CD4-positive, alpha-beta T cell treated with Interleukin-1 beta for 1 hour (primary cell): ENCODE measurements at places on chromosomes 11 and 22.

DNA sequence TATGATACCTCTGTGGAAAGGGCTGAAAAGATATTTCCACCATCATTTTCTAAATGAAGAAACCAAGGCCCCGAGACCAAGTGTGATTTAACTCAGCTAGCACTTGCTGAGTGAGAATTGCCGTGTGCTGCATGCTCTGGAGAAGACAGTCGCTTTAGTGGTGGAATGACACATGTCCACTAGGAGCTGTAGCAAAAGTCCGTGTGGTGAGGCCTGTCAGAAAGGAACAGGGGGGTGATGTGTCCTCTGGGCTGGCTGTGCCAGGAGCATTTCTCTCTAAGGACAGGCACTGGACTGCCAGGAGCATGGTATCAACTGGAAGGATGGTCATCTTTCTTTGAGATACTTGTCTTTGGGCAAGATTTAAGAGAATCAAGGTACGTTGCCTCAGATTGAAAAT, 72.8 kb downstream of the ATXN10 start:
- DNase-seq = no peak

- no peak for DNase-seq
Measured at GRCh38 chr11:87662287-87662686, 513.0 kb downstream of the RAB38 start.

DNA sequence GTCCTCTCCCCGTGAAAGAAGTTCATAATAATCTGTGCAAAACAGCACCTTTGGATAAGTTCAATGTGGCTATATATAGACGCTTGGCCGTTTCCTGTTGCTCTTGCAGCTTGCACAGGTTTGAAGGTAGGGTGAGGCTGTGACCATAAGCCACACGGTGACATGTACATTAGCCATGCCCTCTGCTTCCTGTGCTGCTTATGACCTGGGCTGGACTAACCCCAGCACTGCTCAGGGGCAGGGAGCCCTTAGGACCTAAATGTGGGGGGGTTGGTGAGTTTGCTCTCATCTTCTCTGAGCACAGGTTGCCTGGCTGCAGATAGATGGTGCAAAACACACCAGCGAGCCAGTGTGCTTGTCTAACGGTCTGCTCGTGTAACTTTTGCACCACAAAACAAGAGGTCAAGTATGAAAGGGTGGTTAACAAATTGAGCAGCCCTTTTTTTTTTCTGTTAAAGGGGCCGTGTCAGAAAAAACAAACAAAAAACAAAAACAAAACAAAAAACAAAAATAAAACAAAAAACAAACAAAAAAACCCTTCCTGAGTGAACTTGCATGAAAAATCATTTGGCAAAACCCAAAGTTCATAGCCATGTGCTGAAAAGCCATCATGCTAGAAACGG, 37.3 kb downstream of the FLI1 start:
- no peak for DNase-seq

DNA sequence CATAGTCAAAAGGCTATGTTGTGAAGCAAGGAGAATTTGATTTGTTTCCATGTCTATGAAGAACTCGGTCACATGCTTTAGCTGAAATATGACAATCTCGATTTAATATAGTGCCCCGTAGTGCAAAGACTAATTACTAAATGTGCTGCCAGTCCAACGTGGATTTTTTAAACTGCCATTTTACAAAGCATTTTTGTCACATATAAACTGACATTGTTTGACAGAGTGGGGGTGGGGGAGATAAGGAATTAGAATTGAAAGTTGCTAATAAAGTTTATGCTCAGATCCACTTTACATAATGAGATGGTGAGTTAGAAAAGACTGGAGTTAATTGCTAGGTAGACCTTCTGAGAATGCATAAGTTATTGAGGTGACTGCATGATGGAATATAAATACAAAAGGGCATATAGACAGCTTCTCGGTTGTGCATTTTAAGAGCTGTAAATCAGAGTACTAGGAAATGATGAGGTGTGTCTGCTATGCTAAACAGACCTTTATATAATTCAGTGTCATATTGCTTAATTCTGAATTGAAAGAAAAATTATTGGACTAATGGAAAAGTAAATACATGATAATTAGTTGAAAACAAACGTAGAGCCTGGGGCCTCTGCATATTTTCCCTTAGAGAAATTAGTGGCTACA, 158.9 kb upstream of the MTNR1B start:
- no peak for DNase-seq

GRCh38 chr11:33016654-33017053, 976 bp downstream of the DEPDC7 start:
- DNase-seq = no peak

DNA sequence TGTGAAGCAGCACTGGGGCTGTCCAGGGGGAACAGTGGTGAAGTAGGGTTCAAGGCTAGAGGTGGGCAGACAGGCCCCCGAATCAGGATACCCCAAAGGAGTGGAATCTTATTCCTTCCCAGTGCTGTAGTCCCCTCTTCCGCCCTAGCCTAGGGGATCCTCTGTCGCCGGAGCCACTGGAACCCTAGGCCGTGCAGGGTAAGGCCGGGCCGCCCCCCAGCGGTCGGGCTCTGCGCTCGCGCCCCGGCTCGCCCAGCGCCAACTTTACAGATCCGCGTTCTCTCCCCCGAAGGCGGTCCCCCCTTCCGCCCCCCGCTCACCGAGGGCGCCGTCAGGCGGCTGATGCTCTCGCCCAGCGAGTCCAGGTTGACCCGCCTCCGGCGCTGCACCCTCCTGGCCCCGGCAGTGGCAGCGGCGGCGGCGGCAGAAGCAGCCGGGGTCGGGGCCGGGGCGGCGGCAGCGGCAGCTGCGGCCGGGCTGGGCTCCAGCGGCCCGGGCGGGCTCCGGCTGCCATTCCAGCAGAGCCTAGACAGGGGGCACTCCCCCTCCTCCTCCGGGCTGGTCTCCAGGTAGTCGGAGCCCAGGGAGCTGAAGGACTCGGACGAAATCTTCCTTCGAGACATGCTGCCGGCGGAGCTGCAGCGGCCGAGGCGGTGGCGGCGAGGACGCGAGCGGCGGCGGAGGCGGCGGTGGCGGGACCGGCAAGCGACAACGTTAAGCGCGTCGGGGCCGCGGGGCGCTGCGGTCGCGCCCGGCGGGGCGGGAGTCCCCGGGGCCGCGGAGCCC, 650 bp downstream of the GUCY1A2 start:
- no peak for DNase-seq

DNA sequence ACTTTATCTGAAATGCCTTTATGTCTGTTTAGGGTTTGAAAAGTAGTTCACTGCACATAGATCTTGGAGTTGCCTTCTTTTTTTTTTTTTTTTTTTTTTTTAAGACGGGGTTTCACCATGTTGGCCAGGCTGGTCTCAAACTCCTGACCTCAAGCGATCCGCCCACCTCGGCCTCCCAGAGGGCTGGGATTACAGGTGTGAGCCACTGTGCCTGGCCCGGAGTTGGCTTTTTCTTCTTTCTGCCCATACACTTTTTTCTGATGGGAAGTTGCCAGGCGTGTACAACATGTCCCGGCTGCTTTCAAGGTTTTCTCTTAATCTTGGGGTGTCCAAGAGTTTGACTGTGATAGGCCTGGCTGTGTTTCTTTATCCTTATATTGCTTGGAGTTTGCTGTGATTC, 12.9 kb upstream of the GNB1L start:
- no peak for DNase-seq

GRCh38 chr22:45912910-45913309, 64.1 kb downstream of the WNT7B start:
- DNase-seq = no peak

DNA sequence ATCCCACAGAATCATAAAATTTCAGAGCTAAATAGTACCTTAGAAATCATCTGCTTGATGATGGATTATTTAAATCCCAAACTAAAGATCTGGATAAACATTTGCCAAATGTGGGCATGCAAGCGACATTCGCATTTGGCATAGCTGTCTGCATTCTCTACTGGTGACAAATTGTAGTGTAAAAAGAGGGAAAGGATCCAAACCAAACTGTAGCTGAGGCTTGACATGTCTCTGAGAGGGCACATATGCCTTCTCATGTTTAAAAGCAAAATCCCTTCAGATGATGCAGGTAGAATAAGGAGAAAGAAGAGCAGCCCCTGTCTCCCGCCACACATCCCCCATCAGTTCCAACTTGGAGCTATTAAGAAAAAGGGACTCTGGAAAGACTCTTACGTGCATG, 257.5 kb upstream of the MTNR1B start:
- DNase-seq = no peak

- DNase-seq = no peak
Measured at GRCh38 chr11:11425806-11426205, 72.8 kb upstream of the CSNK2A3 start.

DNA sequence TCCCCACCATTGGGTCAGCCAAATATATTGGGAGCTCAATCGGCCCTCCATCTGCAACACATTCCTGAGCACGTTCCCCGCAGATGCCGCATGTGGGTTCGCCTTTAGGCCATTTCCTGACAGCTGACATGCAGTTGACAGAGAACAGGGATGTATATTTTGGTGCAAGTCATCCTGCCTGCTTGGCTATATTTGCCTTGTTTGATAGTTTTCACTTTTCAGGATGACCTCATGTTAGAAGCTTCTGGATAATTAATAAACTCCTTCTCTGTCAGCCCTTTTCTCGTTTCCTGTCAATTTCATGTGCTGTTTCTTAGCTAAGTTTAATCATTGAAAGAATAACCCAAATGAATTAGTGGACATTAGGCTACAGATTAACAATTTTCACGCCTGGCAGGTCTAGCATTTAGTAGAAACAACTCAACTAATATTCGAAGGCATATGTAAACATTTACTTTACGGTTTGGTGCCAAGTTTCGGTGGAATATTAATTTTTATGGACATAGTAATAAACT, 105.8 kb upstream of the SLC5A12 start:
- no peak for DNase-seq

- DNase-seq = no peak
Measured at GRCh38 chr11:60838132-60838531, 3.8 kb upstream of the CCDC86 start.

DNA sequence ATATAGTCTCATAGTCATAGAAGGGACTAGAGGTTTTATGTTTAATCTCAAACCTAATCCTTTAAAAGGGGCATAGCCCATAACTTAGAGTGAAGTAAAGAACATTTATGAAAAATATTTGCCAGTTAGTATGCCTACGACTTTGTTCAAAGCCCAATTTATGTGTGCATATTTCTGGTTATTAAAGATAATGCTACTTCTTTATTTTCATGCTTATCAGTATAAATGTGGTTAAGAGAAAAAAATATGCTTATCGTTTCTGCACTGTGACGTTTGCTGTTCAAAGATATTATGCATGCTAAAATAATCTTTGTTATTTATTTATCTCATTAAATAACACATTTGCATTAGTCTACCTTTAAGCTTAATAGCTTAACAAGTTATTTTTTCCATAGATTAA, 343.9 kb downstream of the DYNC2H1 start:
- no peak for DNase-seq

DNA sequence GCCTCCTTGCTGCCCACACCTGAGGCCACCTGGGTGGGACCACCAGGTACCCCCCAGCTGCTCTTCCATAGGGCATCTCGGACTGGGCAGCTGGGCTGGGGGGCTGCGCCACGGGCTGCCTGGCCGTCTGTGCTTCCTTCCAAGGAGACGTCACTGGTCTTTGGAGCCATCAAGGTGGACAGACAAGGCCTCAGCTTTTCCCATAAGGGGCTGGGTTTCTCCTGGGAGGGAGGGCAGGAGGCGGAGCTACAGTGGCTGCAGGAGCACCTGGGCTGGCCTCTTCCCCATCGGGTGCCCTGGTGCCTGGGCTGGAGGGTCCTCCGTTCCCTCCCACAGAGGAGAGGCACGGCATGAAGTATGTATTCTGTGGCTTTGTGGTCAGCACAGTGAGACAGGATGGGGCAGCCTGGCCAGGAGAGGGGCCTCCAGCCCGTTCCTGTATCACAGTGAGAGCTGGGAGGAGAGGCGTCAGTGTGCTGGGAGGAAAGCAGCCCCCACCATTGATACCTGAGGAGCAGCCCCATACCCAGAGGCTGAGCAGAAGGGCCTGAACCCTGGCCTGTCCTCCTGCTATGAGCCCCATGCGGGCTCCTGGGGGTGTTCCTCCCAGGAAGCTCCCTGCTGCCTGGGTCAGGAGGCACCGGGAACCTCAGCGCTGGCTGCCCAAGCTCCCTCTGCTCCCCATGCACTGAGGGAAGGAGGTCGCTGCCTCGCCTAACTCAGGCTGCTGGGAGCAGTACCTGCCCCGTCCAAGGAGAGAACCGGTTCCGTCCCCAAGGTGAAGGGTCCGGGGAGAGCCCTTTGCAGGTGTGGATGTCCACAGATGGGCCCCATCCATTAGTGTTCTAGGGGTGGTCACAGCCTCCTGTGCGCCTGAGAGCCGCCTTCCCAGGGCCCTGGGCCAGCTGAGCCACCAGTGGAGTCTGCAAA, 1075.0 kb downstream of the BRD1 start:
- no peak for DNase-seq

DNA sequence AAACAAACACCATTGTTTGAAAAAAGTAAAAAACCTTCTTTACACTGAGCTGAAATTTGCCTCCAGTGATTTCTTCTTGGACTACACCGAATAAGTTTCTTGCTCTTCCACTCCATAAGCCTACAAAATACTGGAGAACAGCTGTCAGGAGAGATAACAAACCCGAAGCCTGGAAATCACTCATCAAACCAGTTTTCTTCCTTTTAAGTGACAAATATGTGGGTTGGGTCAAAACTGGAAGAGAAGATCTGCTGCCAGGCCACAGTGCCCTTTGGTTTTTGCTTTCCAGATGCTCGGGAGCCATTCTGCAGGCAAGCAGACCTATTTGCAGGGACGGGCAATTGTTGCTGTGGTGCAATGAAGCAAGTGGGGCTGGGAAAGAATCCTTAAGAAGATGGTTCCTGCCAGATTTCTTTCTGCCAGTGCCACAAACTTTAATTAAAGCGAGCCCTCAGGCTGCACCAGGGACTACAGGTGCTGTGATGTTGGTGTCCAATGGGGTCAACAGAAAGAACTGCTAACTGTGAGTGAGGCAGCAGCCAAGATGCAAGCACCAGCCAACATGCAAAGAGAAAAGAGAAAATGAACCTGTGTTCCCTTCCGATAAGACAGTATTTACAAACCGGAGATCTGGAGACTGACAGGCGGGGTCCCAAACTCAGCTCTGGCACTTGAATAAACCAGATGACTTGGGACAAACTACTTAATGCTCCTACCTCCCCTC, 44.8 kb upstream of the SMCO4 start:
- DNase-seq = no peak

DNA sequence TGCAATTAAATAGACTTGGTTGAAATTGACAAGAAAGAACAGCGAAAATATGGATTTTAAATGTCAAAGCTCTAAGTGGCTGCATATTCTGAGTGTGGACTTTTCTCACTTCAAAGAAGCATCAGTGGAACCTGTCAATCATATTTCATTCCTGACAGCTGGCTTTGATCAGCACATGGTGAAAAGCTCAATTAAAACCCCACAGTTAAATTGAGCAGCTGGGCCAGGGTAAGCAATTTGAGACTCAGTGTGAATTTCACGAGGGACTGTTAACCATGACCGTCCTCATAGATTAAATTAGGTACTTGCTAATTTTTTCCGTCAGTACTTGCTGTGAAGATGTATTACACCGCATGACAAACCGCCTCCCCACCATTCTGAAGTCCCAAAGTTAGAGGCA, 11.0 kb upstream of the OR10D3 start:
- DNase-seq = no peak

GRCh38 chr11:71145988-71146824, 106.2 kb downstream of the SHANK2 start:
- DNase-seq = no peak
